Stimulated activated CD4-positive, alpha-beta T cell treated with anti-CD3 and anti-CD28 coated beads, Interleukin-12 subunit alpha, Interleukin-12 subunit beta, amount 100 ng/mL, for 48 hours (primary cell): ENCODE measurements at places on chromosomes 1 and 21.

- DNase-seq: no peak
These were observed 37.2 kb upstream of the SCCPDH start for GRCh38 chr1:246687002-246687401.

GRCh38 chr1:69688193-69688592 lies 120.5 kb downstream of the LRRC7 start:
- DNase-seq: no peak

DNA sequence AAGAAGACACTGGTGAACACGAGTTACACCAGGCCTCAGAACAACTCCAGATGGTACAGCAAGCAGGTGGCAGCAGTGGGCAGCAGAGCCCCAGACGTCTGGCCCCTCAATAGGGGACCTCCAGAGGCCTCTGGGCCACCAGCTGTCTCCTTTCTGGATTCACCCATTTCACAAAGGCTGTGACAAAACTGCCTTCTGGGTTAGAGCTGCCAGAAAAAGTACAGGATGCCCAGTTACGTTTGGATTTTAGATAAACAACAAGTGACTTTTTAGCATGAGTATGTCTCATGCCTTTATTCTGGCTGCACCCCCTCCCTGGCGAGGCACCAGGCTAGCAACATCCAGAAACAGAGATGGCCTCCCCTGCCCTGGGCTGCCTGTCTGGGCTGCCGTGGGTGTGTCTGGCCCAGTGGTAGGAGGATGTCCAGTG lies 30.1 kb downstream of the ITPKB start:
- DNase-seq: no peak

- no peak for DNase-seq
These were observed 607.0 kb downstream of the AGBL4 start for GRCh38 chr1:49416758-49417157.

DNA sequence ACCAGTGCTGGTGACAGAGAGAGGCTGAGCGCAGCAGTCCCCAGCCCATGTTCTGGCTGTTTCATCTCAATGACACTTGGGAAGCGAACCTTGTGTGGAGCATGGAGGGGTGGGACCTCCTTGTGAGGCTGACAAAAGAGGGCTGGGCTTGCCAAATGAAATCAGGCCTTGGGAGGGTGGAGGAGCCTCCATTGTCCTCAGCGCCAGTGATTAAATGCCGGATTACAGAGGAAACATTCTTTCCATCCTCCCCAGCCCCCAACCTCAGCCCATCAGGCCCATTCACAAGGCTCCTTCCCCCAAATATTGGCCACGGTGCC lies 63.3 kb upstream of the PAXBP1 start:
- no peak for DNase-seq

DNA sequence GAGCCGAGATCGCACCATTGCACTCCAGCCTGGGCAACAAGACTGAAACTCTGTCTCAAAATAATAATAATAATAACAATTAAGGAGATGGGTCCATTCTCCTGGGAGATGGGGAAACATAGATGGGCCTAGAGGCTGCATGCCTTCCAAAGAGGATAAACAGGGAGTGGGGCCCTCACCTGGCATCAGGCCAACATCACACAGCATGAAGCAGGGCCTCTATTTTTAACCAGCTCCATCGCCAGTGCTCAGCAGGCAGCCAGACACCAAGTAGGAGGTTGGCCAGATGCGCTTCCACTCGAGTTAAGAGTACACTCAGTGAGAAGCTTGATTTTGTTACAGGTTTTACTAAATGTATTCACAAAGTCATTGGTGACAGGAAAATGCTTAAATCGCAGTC lies 352.0 kb downstream of the RRAGC start:
- DNase-seq: no peak
